ENCODE measurements at places on chromosomes 6 and 20.

- no peak for DNase-seq
These were observed 43.5 kb upstream of the PLN start for GRCh38 chr6:118504611-118505010.

- no peak for DNase-seq
These were observed 219.9 kb upstream of the ECI2 start for GRCh38 chr6:4355241-4355640.

GRCh38 chr6:129124347-129124746 lies 241.4 kb downstream of the LAMA2 start:
- DNase-seq, result no peak

DNA sequence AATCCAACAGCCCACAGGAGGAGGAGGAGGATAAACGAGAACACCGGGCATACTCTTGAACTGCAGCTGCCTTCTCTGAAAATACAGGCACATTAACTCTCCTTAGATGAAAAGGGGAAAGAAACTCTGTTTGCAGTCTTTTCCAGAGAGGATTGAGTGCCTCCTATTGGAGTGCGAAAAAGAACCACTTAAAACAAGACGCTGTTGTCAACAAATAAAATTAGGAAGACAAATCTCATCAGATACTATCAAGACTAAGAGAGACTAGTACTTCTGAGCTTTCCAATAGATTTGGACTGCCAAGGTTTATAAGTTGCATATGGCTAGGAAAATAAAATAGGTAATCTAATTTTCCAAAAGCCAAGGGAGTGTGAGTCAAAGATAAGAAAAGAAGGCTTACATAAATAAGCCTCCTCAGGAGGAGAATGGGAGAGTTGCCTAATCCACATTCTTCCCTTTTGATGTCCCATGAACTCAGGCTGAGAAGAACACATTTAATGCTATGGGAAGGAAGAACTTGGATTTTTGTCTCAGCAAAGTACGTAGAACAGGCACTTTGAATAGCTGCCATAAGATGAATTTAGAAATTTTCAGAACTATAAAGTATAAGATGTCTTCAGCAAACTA lies 154.7 kb downstream of the ARHGAP18 start:
- no peak for DNase-seq

- no peak for DNase-seq
These were observed 404 bp downstream of the CEP162 start for GRCh38 chr6:84227044-84227433.

GRCh38 chr6:8059129-8059528 lies 5.1 kb downstream of the BLOC1S5 start:
- no peak for DNase-seq

DNA sequence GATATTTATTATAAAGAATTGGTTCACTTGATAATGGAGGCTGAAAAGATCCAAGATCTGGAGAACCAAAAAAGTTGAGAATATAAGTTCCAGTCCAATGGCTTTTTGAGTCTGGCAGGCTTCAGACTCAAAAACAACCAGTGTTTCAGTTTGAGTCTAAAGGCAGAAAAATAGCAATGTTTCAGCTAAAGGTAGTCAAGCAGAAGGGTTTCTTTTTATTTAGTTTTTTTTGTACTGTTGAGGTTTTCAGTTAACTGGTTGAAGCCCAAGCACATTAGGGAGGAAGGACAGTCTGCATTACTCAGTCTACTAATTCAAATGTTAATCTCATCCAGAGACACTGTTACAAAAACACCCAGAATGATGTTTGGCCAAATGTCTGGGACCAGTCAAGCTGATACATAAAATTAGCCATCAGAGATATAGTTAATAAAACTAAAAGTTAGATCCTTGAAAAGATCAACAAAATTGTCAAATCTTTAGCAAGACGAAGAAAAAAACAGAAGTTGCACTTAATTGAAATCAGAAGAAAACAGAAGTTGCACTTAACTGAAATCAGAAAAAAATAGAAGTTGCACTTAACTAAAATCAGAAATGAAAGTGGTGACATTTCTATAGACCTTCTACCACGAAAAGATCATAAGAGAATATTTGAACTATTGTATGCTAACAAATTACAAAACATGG lies 980.3 kb upstream of the FLRT3 start:
- no peak for DNase-seq

DNA sequence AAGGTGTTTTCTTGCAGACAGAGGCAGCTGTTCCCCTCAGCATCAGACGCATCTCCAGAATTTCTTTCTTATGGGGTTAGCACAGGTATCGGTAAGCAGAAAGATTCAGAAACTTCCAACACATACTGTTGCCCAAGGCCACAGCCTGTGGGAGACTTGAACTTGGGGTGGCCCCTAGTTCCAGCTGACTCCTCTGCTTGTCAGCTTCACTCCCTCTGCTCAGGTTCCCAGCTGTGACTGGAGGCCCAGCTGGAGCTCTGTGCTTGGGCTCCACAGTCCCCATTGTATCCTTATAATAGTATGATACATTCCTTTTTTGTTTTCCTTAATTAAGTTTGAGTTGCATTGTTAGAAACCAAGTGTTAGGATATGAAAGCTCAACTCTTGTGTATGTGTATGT lies 26.2 kb upstream of the BTN3A2 start:
- DNase-seq, result no peak

DNA sequence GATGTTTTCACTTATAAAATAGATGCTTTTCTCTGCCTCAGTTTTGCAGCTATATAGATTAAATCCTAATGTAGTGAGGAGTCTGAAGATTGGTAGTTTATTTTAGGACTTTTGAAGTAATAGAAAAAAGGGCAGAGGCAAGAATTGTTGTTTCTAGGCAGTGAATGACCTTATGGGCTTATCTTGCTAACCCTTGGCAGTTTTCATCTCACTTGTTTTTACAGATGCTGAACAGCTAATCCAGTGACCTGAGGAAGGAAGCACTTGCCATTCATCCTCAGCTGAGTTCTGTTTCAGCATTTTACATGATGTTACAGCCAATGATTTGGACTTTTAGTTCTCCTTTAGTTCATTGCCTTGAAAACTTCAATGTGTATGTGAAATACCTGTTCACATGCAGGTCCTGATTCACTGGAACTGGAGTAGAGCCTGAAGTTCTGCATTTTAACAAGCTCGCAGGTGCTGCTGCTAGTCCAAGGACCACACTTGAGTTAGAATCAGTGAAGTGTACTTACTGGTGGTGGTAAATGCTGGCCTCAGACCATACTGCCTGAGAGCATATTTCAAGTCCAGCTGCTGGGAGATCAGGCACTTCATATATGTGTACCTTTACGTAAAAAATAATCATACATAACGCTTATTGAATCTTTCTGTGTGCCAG lies 86.9 kb downstream of the TULP4 start:
- no peak for DNase-seq

GRCh38 chr20:18683839-18684238 lies 96.0 kb downstream of the DTD1 start:
- no peak for DNase-seq

DNA sequence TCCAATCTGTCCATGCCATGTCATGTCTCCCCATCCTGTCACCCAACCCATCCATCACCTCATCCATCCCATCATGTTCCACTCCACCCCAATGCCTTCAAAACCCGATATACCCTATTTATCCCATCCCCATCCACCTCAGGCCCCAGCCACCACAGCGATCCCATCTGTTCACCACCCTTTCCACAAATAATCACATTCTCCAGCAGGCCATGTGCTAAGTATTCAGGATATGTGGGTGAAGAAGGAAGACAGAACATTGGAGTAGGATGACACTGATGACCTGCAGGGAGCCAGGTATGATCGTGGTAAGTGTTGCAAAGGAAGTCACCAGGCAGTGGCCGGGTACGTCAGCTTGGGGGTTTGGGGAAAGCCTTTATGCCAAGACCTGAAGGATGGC lies 48.8 kb downstream of the NPEPL1 start:
- no peak for DNase-seq

DNA sequence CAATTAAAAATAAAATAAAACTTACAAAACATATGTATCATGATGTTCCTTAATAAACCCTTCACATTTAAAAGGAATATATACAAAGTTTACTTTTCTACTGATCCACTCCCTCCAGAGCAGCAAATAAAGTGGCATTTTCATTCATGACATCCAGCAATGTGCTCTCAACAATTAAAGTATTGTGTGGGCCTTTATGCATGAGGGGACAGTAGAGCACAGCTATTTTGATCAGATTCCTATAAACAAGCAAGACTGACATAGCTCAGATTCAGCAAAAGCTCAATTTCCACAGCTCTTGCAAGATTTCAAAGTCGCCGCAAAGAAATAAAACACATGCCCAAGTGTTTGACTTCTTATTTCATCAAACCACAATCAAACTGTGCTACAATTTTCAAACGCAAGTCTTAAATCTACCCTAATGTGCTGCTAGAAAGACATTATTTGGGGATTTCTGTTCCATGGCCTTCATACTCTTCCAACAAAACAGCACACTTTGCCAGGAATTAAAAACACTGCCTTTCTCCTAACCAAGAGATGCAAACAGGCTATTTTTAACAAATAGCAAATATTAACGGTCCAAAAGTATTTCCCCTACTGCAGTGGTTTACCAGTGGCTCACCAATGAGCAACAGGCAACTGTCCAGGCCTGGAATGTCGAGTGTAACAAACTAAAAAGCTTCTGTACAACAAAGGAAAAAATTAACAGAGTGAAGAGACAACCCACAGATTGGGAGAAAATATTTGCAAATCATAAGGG lies 52.3 kb downstream of the MBOAT1 start:
- no peak for DNase-seq

DNA sequence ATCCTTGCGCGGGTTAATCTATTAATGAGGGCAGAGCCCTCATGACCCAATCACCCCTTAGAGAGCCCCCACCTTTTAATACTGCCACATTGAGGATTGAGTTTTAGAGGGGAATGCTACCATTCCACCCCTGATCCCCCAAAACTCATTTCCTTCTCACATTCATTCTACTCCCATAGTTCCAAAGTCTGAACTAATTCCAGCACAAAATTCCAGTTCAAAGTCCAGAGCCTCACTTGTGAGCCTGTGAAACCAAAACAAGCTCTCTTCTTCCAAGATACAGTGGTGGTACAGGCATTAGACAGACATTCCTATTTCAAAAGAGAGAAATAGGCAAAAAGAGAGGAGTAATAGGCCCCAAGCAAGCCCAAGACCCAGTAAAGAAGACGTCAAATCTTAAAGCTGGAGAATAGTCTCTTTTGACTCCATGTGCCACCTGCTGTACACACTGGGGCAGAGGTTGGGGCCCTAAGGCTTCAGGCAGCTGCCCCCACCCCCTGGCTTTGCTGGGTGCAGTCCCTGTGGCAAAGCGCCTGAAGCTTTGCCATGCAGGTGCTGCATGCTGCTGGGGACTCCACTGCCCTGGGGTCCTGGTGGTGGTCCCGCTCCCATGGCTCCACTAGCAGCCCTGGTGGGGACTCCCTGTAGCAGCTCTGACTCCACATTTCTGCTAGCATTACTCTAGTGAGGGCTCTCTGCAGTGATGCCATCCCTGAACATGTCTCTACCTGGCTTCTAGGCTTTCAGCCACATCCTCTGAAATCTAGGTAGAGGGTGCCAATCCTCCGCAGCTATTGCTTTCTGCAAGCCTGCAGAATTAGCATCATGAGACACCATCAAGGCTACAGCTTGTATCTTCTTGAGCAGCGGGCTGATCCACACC lies 41.3 kb downstream of the RSPH3 start:
- no peak for DNase-seq

- peak; percentile 57 for DNase-seq
These were observed 1.0 kb downstream of the AFDN start for GRCh38 chr6:167827583-167828324.

- DNase-seq, result no peak
These were observed 58.9 kb upstream of the KLHL31 start for GRCh38 chr6:53724501-53724900.

GRCh38 chr6:84967965-84968364 lies 203.6 kb upstream of the TBX18 start:
- DNase-seq, result no peak

GRCh38 chr20:21437816-21438215 lies 40.5 kb upstream of the NKX2-4 start:
- no peak for DNase-seq

- no peak for DNase-seq
These were observed 206.8 kb upstream of the SMLR1 start for GRCh38 chr6:130620338-130620781.

DNA sequence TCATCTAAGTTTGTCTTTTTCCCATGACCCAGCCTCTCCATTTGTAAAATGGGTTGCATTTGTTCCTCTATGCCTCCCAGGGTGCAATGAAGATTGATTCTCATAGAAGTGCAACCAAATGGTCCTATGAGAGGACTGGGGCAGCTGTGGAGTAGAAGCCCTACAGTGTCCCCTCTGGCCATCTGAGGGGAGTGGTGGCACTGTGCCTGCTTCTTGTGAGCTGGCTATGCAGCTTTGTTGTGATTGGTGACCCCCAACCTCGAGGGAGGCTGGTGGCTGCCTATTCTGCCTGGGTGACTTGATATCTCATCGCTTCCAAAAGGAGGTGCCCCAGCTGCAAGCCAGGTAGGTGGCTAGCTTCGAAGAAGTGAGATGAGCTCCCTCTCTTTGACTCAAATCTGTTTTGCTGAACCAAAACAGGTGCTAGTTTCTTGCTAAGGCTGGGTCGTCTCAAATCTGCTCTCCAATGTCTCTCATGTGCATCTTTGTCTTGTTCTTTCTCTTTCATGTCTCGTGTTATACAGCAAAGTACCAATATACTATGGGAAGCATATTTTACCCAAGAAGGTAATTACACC lies 33.9 kb downstream of the TXLNB start:
- DNase-seq, result no peak

- DNase-seq, result no peak
These were observed 40.9 kb upstream of the SMOC2 start for GRCh38 chr6:168400037-168400436.

DNA sequence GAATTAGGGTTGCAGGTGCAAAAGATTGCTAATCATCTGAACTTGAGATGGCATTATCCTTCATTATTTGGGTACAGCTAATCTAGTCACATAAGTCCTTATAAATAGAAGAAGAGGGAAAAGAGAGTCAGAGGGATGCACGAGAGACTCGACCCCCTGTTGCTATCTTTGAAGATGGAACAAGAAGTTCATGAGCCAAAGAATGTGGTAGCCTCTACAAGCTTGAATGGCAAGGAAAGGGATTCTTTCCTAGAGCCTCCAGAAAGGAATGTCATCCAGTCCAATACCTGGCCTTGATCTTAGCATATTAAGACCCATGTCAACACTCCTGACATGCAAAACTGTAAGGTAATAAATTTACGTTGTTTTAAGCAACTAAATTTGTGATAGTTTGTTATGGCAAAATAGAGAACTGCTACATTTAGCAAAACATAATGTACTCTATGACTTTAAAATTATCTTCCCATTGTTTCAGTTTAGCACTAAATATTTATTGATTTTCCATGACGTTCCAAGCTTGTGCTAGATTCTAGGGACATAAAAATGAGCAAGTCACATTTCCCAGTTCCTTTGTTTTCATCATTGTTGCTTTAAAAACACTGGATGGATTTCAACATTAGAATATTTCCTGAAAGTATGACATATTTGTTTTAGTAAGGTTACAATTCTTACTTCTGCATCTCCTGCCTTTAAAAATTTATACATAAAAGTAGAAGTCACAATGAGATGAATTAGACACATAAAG lies 12.7 kb downstream of the MANEA start:
- DNase-seq, result no peak

DNA sequence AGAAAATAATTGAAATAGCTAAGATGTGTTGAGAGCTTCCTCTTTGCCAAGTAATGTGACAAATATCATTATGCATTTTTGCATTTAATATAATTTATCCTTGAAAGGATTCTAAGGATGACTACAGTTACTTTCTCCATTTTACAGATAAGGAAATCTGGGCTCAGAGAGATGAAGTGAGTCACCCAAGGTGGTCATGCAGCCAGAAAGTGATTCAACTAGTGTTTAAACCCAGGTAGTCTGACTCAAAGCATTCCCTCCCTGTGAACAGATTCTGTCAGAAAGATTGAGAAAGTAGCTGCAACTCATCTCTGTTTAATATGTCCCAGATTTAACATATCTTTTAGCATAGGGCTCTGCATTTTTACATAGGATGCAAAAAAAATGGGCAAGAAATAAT lies 28.1 kb downstream of the NRSN1 start:
- DNase-seq, result no peak

All from HuH-7.5 (cell line).